ENCODE measurements at places on chromosomes 7 and 10.

DNA sequence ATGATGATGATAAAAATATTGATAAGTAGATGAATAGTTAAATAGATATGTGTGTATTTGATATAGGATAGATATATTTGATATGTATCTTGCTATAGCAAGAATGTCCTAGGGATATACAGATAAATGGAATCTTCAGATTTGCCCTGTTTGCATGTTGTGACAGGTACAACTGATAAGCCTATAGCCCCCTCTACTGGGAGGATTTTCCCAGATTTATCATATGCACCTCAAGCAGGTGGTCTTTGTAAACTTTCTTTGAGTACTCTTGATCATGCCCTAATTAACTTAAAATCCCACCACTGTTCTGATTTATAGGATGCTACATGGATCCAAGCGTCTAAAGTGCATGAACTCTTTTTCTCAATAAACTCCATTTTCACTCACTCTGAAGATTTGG lies 1050.7 kb downstream of the SORCS3 start:
- DNase-seq = no peak

DNA sequence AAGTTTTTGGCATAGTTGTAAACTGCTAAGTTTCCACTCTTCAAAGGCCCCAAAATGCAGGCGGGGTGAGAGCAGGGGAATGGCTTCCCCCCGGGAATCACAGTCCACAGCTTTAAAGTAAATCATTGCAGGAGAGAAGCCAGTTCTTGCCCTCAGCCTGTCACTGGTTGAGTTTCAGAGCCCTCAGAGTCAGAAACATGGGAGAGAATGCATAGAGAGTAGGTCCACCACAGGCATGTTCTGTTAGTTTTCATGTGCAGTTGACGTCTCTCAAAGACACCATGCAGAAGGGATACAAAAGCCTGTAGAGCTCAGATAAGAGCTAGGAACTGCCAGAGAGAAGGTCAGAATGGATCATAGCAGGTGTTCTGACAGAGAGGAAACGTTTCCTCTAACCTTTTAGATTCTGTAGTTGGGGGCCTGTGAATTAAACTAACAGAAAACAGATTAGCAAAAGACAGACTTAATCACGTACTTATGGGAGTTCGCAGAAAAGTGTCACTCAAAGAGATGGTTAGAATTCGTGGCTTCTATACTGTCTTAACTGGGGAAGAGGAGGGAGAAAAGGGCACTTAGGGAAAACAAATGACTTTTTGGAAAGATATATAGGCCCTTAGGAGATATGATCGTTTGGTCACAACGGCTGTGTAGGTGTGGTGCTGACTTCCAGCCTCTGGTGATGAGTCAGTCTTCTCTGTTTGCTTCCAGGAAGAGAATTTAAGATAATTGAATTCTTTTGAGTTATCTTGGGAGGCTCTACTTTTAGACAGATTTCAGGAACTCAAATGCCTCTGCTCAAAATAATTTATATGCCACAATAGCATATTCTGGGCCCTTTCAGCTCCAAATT lies 48.0 kb upstream of the MSRB2 start:
- no peak for DNase-seq

DNA sequence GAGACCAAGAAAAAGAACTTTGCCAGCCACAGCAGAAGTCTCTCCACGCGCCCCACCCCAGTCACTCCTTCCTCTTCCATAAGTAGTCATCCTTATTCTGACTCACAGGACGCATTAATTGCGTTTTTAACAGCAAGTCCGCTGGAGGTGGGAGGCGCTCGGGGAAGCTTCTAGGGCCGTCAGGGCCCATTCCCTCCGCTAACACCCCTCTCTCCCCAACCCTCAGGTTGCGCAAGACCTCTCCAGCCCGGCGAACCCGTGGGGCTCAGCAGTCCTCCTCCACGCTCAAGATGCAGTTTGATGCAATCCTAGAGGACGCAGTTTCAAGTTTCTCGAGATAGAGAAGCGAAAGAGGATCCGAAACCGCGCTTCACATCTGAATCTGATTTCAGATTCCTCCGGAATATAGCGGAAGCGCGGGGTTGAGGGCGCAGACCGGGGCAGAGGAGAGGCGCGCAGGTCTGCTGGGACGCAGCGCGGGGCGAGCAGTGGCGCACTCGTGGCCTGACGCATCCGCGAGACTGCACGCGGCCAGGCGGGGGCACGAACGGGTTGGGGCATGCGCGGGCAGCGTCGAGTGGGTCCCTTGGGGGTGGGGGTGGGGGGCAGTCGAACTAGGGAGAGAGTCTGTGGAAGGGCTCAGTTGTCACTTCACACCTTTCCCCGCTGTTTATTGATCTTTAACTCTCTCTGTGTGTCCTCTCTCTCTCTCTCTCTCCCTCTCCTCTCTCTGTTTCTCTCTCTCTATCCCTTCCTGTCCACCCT lies 37.8 kb upstream of the PSAP start:
- DNase-seq = peak; percentile 74

GRCh38 chr7:18583305-18583704 lies 87.8 kb downstream of the HDAC9 start:
- no peak for DNase-seq

- DNase-seq = no peak
These were observed 658.3 kb downstream of the SUGCT start for GRCh38 chr7:40793132-40793531.

DNA sequence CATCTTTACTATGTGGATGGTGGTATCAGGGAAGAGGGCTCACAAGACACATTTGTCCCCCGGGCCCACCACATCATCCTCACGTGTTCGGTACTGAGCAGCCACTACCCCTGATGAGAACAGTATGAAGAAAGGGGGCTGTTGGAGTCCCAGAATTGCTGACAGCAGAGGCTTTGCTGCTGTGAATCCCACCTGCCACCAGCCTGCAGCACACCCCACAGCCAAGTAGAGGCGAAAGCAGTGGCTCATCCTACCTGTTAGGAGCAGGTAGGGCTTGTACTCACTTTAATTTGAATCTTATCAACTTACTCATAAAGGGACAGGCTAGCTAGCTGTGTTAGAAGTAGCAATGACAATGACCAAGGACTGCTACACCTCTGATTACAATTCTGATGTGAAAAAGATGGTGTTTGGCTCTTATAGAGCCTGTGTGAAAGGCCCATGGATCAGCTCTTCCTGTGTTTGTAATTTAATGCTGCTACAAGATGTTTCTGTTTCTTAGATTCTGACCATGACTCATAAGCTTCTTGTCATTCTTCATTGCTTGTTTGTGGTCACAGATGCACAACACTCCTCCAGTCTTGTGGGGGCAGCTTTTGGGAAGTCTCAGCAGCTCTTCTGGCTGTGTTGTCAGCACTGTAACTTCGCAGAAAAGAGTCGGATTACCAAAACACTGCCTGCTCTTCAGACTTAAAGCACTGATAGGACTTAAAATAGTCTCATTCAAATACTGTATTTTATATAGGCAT lies 9.1 kb upstream of the CSGALNACT2 start:
- peak; percentile 38 for DNase-seq

DNA sequence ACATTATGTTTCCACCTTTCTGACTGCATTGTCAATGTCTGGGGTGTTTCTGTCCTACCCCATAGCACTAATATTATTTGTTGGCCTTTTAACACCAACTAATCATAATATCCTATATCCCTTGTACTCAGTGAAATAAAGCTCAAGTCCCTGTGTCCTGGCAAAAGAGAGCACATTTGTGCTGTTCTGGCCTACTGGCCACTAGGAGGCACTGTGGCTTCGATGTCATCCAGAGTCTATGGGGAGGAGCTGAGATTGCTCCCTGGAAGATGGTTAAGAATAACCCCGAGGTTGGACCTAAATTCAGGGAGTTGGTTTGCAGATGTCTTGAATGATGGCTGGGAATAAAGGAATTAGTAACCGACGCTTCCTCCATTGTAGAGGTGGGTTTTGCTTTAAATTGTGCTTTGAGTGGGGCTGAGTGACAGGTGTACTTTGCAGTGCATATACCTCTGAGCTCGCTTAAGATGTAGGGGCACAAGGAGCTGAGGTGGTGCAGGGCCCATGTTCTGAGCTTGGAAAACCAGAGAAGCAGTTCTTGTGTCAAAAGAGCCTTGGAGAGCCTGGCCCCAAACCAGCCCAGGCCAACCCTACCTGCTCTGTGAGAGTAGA lies 191.2 kb upstream of the PRSS1 start:
- peak; percentile 48 for DNase-seq

DNA sequence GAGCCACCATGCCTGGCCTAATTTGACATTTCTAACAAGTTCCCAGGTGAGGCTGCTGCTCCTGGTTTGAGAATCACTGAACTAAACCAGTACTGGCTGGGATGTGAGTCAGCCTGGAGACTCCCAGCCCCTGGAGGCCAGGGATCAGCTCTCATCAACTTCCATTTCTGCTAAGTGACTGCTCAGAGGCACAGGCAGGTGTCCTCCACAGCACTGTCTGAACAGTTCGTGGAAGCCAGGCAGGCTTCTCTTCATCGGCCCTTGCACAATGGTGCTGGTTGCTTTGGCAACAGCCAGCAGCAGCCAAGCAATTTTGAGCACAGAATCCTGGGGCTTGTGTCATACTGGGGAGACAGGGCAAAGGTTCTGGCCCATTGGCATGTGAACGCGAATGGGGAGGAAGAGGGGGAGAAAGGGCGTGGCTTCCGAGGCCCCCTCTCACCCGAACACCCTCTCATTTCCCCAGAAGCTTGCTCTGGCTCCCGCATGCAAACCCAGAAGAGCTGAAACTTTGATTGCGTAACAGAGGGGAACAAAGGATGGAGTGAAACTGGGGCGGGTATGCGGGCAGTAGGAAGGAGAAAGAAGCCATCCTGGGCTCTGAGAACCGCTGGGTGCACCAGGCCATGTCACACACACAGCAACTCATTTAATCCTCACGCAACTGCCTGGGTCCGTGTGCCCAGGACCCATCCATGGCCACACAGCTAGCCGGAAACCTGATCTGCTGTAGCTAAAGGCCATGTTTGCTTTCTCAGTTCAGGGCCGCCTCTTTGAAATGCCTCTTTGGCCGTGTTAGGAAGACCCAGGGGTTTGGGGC lies 9.0 kb upstream of the POR start:
- no peak for DNase-seq

- no peak for DNase-seq
These were observed 66.2 kb upstream of the CCNY start for GRCh38 chr10:35270100-35270499.

DNA sequence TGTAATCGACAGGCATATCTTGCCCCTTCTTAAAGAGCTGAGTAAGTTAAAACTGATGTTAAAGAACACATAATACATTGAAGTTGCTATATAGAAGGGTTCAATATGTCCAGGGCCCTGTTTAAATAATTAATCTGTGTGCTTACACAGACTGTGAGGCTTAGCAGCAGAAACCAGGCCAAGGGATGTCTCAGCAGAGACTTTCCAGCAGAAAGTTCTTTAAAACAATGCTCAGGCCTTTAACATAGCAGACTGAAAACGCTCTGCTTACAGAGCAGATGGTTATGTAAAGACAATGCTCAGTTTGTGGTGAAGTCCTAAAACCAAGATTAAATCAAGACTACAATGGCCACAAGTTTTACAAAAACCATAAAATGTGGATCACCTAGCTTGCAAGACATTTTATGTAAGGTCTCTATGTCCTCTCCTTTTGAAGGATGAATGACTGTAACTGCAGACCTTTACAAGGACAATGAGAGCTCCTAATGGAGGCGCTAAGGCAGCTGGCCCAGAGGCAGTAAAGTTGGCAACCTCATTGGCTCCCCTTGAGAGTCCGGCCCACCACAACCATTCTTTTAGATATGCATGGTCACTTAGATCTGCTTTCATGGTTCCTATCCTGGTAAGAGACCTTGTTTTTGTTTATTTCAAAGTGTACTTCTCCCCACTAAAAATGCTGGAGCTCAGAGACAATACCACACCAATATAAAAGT lies 56.3 kb downstream of the FZD1 start:
- no peak for DNase-seq

DNA sequence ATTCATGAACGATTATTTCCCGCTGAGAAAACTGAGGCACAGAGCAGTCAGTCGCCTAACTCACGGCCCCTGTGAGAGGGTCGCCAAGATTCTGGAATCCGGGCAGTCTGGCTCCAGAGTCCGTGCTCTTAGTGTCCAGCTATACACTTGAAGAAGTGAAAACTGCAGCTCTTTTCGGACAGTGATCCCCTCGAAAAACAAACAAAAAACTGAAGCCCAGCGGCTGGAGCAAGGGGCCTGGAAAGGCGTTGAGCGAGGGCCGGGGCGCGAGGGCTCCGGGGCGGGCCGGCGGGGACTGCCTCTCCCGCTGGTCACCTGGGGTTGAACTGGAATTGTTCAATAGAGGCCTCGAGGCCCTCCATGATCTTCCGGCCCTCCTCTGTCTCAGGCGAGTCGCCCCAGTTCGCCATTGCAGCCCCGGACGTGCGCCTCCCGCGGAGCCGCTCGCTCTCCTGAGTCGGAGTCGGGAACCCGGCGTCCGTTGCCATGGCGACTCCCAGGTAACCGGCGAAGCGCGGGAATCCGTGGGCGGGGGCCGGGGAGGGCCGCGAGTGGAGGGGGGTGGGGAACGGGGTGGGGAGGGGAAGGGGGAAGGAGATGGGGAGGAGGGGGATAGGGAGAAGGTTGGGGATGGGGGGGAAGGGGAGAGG lies 881 bp downstream of the C10orf67 start:
- no peak for DNase-seq

DNA sequence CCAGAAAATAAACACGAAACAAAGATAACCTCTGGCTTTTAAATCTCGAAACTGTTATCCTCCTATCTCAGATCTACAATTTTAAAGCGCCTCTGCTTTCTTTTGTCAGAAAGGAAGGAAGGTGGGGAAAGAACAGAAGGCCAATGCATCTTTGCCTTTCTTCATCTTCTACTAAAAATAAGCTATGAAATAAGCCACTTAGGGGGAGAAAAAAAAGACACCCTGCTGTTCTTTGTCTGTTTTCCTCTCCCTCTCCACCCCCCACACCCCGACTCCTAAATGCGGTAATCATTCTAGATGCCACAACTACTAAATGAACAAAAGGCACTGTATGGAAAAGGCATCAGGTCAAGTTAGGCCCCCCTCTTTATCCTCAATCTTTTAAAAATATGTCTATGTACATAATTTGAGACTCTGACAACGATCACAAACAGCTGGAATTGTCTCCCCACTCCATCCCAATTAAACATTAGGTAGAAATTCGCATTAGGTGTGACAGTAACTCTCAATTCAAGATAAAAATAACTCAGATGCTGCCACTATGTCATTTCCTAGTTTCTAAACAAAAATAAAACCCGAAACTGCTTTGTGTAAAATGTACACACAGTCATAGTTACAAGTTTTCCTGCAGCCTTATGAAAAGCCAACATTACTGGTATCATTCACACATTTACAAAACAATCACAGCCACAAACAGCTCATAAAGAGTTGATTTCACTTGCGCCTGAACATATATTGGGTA lies 2.4 kb downstream of the UBE2H start:
- DNase-seq = peak; percentile 52

- no peak for DNase-seq
These were observed 108.2 kb downstream of the CTNNA3 start for GRCh38 chr10:67587771-67588170.

DNA sequence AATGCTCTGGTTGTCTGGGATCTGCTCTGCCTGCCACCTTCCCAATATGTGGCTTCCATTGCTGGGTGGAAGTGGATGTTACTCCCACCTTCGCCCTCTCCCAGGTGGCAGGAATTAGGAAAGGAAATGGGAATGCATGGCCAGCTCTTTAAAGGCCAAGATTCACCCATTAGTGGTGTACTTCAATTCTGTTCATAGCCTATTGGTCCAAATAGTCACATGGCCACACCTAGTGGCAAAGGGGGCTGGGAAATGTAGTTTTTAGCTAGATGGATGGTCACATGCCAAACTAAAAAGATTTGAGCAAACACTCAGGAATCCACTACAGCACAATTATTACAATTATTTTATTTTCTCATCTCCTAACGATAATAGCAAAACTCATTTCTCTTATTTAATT lies 135.1 kb downstream of the NPY start:
- no peak for DNase-seq

- DNase-seq = no peak
These were observed 77.7 kb downstream of the OTUD1 start for GRCh38 chr10:23516530-23516929.

- DNase-seq = no peak
These were observed 14.5 kb downstream of the PRKCQ start for GRCh38 chr10:6565588-6565987.

Data from endothelial cell of umbilical vein (primary cell).